ENCODE measurements at places on chromosomes 16 and 17.

DNA sequence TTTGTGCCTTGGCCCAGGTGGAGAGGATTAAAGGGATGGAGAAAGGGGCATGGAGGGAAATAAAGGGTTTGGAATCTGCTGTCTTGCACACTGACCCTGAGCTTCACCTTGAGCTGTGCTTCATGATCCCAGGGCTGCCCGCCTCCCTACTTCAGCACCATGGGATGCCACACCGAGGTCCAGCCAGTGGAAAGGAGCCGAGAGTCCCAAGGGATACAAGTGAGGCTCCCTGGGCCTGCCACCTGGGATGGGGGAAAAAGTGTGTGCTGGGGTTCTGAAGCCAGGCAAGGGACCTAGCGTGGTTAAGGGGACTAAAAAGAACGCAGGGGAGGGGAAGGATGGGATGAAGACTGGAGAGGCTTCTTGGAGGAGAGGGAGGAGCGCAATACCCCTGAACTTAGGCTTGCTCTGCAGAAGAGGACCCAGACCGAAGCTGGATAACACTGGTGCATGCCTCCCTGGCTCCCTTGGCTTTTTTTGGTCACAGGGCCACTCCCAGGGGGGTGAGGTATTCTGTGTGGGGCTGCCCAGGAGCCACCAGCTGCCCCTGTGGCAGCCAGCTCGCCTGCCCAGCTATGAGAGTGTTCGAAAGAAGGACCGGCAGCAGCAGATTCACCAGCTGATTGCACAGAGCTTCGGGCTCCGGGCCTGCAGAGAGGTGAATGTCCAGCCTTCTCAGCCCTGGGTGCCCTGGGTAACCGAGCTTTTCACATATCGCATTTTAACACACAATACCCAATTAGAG lies 7.2 kb downstream of the MRPL27 start:
- no peak for DNase-seq

DNA sequence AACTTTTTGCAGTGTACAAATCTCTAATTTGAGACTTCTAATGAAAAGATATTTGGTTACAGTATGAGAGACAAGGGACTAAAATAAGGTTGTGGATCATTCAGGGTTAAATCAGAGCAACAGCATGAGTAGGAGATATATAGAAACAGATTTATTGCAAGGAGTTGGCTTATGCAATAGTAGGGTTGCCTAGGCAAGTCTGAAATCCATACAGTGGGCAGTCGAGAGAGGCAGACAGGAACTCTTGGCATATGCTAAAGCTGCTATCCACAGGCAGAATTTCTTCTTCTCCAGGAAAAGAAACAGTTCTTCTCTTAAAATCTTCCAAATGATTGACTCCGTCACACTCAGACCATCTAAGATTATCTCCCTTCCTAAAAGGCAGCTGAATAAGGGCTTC lies 500.8 kb downstream of the MAF start:
- DNase-seq: no peak

DNA sequence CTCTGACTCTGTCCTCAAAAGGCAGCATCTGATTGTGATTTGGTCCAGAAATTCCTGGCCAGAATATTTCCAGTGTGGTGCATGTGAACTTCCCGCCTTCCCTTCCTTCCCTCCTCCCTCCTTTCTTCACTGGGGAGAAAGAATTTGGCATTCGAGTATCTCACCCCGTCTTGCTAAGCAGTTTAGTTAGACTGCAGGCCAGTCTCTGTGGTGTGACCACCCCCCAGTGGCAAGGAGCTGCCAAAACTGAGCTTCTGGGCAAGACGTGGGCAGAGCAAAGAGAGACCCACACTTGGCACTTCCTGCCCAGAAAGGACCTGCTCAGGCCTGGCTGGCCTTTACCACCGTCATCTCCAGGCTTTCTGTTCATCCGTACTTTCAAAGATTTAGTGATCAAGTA lies 36.4 kb downstream of the SNX20 start:
- DNase-seq: no peak

GRCh38 chr17:41835800-41836549 lies at the start of gene NT5C3B:
Gene NT5C3B (minus strand): TSS chr17:41836232. CDS start chr17:41836193, 39 bp downstream.
- DNase-seq: no peak

- DNase-seq: no peak
These were observed 196.8 kb downstream of the CBLN1 start for GRCh38 chr16:49084628-49085390.
